GDM1 (cell line): ENCODE measurements at places on chromosomes 7 and 10.
A peak's percentile ranks its signal among the peaks of the same experiment; 100 is the strongest.

DNA sequence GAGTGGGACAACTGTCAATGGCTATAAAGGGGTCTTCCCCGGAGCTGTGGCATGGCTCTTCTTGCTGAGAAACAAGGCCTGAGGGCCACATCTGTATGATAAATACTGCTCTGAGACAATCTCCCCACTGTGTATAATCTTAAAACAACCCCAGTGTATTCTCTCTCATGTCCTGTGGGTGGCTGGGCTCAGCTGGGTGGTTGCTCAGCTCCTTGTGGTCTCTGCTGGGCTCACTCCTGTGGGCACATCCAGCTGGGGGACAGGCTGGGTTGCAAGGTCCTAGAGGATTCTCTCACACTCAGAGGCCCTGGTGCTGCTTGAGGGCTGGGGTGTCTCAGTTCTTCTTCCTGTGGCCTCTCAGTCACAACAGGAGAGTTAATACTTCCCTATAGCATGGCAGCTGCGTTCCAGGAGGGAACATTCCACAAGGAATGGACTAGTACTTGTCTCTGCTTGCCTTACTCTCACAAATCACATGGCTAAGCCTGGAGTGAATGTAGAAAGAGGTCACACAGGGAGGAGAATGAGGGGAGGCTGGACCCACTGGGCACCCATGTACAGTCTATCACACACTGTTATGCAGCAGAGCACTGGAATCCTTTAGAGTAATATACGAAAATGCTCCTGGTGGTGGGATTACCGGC lies 4.5 kb upstream of the EEPD1 start:
- DNase-seq: no peak

DNA sequence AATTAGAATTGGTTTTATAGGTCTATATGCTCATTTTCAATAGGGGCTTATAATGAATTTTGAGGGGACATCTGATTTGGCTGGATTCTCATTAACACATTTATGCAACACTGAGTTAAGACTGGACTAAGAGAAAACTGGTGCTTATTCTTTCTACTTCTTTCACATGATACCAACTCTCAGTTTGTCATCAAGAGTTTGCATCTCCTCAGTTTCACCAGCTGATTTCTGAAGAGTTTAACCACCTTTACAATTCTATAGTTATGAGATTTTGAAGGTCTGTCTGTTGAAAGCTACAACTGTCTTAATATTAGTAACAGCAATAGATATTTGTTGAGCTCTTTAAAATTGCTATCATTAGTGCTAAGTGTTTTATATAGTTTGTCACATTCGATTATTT lies 867.0 kb upstream of the SORCS1 start:
- DNase-seq: no peak

DNA sequence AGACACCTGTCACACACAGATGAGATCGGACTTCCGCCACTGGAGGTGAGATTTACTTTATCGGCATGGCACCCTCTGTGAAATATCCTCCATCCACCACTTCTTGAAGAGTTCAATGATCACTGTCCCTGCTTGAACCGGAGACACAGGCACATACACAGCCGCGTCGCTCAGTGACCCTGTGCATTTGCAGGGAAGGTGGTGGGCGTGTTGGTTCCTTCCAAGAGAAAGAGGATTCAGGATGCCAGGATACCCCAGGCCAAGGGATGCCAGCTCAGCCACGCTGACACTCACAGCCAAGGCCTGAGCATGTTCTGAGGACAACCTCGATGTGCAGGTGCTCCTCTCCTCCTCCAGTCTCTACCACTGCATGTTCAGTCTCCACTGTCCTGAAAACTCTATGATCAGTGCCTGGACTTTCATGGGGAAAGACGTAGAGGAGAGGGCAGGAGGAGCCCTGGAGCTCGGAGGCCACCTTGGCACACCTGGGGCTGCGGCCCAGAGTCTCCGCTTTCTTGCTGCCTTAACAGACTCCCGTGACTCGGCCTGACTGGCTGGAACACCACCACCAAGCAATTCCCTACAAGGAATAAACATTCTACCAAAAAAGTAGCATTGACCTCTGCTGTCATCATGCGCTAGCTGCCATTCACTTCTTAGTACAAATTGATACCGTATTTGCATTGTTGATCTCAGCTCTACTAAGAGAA lies 115.2 kb downstream of the TCERG1L start:
- no peak for DNase-seq

DNA sequence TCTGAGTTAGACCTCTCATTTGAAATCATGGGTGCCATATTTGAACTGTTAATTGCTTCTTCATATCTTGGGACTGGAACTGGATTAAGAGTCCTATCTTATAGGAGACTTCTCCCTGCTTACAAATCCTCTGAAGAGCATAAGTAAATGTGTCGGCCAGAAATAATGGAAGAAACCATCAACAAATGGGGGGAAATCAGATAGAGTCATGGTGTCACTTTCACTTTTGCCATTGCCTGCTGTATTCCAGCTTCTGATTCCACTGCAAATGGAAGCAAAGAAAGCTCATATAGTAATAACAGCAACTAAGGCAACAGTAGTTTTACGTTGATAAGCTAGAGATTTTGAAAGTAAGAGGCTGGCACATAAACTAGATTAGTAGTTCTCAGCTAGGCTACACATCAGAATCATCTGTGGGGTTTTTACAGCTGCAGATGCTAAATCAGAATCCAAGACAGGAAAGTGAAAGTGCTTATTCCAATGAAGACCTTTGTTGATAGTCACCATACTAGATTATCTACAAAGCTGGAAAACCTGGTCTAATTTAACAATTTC lies 12.3 kb upstream of the CRPPA start:
- DNase-seq: no peak

GRCh38 chr7:142384493-142384922 lies 126.7 kb upstream of the PRSS58 start:
- peak; percentile 77 for DNase-seq

GRCh38 chr10:31460242-31460641 lies 141.2 kb downstream of the ZEB1 start:
- DNase-seq: no peak

- DNase-seq: no peak
Measured at GRCh38 chr10:44993226-44993921, 7.3 kb upstream of the ZNF22 start.

DNA sequence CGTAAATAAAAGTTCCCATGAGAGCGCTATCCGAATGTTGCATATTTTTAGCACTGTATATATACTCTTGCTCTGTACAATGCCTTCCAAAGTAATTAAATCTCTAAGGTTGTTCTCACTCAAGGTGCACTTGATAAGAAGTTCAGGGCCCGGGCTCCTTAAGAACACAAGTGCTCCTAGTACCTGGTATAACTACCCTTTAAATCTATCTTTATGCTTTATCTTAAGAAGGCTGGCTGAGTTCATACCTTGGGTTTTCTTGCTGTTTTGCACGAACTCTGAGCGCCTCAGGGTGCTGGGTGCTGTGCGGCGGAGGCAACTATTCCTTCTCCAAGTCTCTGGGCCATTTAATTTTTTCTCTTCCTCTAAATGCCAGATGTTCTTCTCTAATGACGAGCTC lies 80.4 kb downstream of the DNMBP start:
- DNase-seq: no peak

DNA sequence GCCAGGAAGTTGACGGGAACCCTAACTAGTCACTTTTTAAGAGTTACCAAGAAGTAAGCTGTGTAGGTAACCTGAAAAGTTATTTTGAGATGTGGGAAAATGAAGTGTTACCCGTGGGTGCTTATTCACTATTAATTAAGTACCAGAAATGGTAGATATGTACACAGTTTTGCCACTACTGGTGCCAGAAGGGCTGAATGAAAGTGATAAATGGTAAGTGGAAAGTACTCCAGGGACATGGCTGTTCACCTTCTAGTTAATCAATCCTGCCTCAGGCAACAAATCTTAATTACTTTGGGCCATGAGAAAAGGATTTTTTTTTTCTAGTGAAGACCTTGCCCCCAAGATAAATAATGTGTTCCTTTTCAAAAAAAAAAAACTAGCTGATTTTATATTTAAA lies 15.8 kb downstream of the NET1 start:
- no peak for DNase-seq

DNA sequence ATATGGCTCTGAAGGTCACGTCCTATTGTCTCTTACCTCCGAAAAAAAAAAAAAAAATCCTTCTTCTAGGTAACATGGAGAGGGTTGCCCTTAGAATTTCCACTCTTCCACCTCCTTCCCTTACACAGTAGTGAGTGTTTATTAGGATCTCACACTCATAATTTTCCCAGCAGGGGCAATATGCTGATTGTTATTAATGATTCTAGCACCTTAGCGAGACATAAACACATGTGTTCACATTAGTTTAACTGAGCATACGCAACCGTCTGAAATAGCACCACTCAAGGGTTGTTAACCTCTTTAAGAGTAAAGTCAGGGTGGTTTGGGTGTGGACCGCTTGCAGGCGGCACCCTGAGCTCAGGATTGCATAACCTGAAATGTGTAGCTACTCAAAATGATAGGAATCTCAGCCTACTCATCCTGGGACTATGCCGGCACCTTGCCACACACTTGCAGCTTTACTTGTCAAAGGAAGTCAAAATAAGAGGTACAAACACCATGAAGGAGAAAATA lies 52.2 kb downstream of the CPEB3 start:
- DNase-seq: no peak

- DNase-seq: no peak
Measured at GRCh38 chr7:102897856-102898531, 14.8 kb upstream of the LRRC17 start.

GRCh38 chr10:114565066-114565465 lies 93.0 kb downstream of the ABLIM1 start:
- no peak for DNase-seq

DNA sequence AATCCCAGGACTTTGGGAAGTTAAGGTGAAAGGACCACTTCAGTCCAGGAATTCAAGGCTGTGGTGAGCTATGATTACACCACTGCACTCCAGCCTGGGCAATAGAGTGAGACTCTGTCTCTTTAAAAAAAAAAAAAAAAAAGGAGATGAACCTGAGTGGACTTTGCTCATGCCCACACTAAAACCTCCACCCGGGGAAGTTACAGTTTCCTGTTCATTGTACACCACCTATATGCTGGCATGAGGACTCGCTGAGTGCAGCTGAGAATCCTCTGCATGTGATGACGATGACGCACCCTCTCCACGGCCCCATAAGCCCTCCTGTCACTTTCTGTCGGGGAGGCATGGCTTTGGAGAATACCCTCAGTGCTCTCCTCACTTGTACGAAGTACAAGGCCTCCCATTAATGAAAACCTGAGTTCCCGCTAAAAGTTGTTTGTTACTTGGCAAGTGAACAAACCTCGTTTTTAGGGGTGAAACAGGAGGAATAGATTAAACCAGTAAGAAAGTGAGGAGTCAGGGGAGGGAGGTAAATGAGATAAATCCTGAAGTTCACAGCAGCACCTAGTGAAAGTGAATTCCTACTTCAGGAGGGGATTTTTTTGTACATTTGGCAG lies 15.9 kb downstream of the TMEM176B start:
- no peak for DNase-seq

- DNase-seq: peak; percentile 31
Measured at GRCh38 chr10:30999070-30999712, 32.5 kb downstream of the ZNF438 start.

GRCh38 chr10:26368463-26368862 lies 69.7 kb upstream of the APBB1IP start:
- no peak for DNase-seq

- no peak for DNase-seq
Measured at GRCh38 chr7:149828357-149829309, 9.5 kb upstream of the ZNF862 start.

- peak; percentile 96 for DNase-seq
Measured at GRCh38 chr7:74272305-74273038, 16.7 kb upstream of the CLIP2 start.

- DNase-seq: no peak
Measured at GRCh38 chr7:120108376-120108775, 164.6 kb upstream of the KCND2 start.

- DNase-seq: no peak
Measured at GRCh38 chr7:128443831-128444600, 11.7 kb upstream of the HILPDA start.

GRCh38 chr10:12838995-12839927 lies 162.3 kb downstream of the CCDC3 start:
- no peak for DNase-seq

GRCh38 chr7:99772565-99772964 lies 11.4 kb downstream of the CYP3A4 start:
- no peak for DNase-seq

DNA sequence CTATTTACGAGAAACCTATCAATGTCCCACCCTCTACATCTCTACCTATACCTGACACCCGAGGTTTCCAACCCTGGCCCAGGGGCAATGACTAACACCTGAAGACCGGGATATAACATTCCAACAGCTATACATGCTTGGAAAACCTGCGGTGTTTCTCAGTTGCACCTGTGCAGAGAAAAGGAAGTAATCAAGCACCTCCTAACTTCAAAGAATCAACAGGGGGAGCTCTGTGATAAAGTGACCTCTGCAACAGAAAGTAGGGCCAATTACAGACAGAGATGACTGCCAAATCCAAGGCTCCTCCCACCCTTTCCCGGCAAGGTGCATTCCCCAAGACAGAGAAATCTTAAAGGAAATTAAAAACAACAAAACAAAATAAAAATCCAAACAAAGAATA lies 41.3 kb downstream of the CCDC6 start:
- DNase-seq: no peak

DNA sequence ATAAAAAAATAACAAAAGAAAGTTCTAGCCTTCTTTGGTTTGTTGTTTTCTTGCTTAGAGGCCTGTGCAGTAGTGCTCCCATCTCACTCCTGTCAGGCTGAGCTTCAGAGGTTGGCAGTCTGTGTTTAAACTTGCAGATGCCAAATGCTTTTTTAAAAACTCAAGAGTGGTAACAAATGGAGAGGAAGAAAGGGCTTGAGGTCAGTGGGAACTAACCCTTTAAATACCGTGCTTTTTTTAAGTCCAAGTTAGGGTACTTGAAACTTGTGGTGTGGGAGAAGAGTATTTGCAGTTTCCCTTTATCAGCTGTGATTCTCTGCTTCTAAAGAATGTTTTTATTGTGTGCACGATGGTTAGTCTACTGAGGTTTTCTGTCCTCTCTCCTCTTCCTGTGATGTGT lies 29.4 kb downstream of the ZRANB1 start:
- no peak for DNase-seq

DNA sequence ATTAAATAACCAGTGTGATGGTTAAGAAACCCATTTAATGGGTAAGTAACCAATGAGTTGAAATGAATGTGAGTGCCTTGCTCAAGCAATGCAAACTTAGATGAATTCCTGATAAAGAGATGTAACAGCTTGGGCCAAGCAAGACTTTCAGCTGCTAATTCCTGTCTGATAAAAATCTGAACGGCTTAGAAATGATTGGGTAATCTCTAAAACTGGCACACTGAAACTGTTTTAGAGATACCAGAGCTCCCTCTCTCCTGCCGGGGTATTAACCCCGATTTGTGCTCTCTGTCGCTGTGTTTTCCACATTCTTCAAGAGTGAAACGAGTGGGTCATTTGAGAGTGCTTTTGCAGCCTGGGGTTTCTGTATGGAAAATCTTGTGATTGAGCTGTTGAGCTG lies 534.9 kb upstream of the GALNT17 start:
- DNase-seq: no peak

GRCh38 chr10:63605197-63605967 lies 84.2 kb downstream of the REEP3 start:
- no peak for DNase-seq
